ENCODE measurements at places on chromosomes 7 and 10.

DNA sequence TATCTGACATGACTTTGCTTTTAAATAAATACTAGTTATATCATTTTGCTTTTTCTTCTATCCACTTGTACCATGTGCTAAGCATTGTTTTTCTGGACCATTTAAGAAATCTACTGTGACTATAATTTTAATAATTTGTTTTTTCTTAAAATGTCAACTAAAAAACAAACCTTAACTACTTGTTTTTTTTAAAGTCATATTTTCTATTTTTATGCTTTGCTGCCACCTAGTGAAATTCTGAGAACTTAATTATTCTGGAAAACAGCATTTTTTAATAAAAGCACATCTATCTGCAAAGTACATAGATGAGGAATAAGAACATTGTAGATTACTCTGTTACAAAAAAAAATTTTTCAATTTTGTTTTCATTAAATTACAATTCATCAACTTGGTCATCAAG lies 47.4 kb downstream of the ORC5 start:
- DNase-seq: no peak

- DNase-seq: no peak
Measured at GRCh38 chr10:78357141-78358063, 323.7 kb downstream of the RPS24 start.

DNA sequence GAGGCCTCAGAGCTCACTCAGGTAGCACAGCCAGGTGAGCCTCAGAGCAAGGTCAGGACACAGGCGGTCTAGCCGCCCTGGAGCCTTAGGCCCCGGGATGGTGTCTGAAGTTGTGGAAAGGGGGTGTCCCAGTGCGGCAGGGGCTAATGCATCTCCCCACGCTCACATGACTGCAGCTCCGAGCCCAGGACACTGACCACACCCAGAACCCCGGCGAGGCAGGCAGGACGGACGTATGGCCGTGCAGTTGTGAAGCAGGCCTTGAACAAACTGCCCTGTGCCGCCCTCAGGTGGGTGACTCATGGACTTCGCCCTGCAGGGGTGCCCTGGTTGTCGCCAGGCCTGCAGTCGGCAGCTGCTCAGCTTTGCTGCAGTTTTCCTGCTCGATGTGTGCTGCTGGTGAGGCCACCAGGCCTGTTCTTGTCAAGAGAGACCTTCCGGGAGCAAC lies 5.0 kb upstream of the PRKAR1B start:
- no peak for DNase-seq

- DNase-seq: no peak
Measured at GRCh38 chr7:47672271-47672791, 90.4 kb upstream of the TNS3 start.

DNA sequence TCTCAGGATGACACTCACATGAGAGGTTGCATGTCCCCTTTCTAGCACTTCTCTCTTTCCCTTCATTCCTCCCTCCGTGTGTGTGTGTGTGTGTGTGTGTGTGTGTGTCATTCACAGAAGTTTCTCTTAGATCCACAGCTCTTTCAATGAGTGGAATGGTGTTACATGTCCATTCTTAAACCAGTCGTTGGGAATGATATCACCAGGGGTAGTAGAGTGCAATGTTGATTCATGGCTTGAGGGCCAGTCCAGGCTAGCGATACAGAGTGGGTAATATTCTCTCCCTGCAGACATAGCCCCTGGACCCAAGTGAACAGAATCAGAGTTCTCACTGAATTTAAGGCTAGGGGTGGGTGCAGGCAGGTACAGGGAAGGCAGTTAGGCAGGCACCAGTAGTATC lies 187.8 kb downstream of the SDK1 start:
- DNase-seq: no peak

- DNase-seq: no peak
Measured at GRCh38 chr7:157192861-157193260, 54.1 kb downstream of the UBE3C start.

DNA sequence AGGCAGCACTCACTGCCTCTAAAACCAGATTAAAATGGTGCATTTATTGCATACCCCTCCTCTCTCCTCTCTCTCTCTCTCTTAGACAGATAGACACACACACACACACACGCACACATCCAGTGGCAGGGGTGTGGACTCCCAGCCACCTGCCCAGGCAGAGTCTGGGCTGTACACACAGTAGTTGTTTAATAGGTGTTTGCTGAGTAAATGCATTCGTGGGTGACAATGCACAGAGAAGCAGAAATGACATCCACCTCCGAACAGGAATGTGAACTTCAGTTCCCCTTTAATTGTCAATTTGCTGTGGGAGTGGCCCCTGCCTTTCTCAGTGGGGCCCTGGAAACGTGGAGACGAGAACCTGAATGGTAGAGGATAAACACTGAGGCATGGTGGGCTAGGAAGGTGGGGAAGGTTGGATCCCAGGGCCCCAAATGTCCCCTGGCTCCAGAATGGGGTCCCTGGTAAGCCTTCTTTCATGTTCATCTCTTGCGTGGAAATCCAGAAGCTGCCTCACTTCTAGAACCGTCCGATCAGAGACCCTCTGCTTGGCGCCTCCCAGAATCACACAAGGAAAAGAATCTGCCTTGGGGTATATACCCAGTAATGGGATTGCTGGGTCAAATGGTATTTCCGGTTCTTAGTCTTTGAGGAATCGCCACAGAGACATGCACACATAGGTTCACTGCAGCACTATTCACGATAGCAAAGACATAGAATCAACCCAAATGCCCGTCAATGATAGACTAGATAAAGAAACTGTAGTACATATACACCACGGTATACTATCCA lies 58.5 kb upstream of the ECHDC3 start:
- DNase-seq: no peak

DNA sequence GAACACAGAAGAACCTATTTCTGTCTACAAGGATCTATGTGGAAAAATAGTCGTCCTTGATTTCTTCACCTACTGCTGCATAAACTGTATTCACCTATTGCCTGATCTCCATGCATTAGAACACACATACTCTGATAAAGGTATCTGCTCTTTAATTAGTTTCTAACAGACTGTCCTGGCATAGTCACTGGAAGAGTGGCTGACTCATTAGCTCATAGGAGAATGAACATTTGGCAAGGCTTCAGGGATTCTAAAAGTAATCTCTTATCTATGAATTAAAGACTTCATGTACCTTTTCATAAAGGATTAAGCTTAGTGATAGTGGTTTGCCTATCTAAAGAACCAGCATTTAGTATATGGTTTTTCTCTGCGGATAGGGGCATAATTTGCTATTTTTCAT lies 4.1 kb downstream of the NHLRC2 start:
- DNase-seq: no peak

- no peak for DNase-seq
Measured at GRCh38 chr7:33392148-33392547, 262.8 kb downstream of the BBS9 start.

- no peak for DNase-seq
Measured at GRCh38 chr7:153109566-153109965, 350.0 kb downstream of the ACTR3B start.

GRCh38 chr10:110005719-110006118 lies 2.1 kb upstream of the ADD3 start:
- DNase-seq: peak; percentile 62

DNA sequence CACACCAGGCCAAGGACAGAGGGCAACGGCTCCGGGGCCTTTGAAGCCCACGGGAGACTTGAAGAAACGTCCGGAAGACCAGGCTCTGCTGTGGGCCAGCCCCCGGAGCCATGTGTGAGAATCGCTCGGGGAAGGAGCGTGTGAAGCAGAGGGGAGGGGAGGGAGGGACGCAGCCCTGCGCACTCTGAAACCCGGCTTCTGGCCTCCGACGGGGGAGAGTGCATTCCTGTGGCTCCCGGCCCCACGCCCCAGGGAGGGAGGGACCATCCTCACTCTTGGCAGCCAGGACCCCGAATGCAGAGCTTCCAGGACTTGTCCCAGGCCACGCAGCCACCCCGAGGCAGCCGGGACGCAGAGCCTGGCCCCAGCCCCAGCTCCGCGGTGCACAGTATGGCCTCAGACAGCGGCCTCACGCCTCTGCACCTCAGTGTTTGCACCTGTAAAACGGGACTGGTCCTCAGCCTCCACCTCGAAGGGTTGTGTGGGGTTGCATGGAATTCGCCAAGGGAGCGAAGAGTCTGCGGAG lies 67.4 kb downstream of the PDGFA start:
- DNase-seq: no peak

GRCh38 chr7:4809091-4809591 lies 33.7 kb downstream of the AP5Z1 start:
- DNase-seq: no peak

- DNase-seq: no peak
Measured at GRCh38 chr7:137324796-137325696, 18.5 kb downstream of the PTN start.

DNA sequence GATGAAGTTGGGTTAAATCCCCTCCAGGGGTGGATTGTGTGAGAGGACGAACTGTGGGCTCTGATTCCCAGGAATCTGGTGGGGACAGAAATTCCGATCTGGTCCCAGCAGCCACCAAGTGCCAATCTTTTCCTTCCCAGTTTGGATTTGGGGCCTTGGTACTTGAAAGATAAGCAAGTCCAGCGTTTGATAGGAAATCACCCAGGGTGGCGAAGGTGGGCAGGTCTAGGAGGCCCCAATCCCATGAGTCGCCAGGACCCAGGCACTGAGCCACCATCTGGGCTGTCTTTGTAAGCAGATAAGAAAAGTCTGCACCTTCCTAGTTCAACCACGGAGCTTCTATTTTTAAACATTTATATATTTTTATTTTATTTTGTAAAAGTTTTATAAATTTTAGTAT lies 122.6 kb upstream of the LSM8 start:
- DNase-seq: no peak

DNA sequence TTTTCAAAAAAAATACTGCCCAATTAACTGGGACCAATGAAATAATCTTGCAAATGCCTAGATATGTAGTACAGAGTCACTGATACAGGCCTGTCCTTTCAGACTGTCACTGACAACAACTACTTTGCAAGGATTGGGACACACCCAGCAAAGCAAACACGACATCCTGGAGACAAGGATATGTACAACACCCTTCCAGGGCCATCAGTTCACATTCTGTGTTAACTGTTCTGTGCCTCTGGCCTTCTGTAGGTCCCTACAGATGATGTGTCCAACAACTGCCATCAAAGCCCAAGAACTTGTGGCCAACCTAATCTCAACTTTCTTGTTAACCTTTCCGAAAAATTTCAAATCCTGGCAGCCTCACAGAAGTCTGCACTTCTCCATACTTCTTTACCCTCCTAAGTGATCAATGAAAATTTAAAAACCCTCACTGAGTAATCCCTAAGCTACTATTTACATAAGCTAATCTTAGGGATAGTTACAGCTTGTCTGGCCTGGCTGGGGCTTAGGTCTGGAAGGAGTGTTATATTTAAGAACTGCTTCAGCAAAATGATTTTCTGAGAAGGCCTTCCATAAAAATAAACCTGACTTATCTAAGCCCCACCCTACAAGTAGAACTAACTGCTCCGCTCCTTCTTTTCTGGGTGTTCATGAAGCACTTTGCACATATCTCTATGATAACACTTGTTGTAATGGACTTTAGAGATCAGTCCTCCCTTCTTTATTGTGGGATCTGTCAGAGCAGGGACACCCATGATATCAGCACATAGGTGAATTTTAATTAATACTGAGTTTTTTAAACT lies 21.0 kb downstream of the COBL start:
- DNase-seq: no peak

DNA sequence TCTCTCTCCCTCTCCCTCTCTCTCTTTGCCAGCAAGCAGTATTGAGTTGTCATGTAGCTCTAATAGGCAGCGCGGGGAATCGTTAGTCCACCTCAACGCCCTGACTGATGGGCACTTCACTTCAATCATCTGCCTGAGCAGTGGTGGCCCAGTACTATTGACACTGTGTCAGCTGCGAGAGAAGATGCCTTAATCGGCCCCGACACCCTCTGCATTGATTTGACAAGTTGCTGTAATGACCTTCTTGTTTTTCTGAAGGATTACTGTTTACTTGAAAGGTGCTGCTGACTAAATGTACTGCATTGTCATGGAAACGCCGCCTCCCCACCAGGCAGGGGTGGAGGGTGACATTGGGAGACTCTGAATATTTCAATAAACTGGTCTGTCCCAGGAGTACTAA lies 913.8 kb downstream of the KCNMA1 start:
- no peak for DNase-seq

DNA sequence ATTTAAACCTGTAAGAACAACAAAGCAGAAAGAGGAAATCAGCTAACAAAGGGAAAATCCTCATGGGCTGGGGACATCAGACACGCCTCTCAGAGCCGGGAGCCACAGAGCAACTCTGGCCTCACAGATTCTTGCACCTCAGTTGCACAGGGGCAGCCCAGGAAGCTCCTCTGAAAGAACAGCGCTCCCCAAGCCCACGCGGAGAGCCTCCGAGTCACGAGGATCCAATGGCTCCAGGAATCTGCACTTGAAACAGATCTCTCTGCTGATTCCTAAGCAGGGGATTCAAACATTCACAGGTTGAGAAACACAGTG lies 213.2 kb upstream of the MGMT start:
- no peak for DNase-seq
